Osteoblast (primary cell): ENCODE measurements at places on chromosomes 3 and 15. TPM values are rescaled to one million over a fixed set of nuclear protein-coding genes. Genes with fewer than 3 reads are reported as not detected.
A peak's percentile ranks its signal among the peaks of the same experiment; 100 is the strongest.

DNA sequence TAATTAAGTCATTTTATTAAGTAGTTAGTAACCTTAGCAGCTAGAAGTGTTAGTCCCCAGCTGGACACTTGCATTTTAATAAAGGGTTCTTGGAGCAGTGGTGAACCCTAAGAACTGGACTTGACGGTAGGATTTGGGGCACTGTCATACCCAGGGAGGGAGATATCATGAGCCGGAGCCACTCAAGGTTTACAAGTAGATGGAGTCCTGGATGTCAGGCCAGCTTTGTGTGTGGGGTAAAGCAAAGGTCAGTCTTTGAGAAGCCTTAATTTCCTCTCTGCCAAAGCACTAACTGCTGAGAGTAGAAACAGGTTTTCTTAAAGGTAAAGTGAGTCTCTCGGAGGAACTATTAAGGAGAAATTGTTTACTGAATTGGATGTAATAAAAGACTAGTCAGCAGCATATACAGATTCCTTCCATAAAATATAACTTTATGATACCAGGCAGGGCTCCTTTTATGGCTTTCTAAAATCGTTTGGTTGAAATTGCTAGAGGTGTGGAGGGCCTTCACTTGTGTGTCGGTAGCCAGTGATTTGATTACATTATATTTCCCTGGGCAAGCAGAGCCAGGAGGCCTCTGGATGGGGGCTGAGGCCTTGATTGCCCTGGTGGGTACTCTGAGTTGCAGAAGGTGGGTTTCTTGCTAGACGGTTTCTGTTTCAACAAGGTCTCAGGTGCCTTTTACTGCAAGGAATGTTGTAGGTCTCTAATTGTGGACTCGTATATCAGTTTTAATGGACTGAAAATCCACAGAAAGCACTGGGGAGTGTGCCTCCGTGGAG lies 23.1 kb downstream of the SQOR start:
- no peak for DNase-seq

- peak; percentile 64 for DNase-seq
These were observed 242.8 kb upstream of the ICE2 start for GRCh38 chr15:60721707-60722106.

DNA sequence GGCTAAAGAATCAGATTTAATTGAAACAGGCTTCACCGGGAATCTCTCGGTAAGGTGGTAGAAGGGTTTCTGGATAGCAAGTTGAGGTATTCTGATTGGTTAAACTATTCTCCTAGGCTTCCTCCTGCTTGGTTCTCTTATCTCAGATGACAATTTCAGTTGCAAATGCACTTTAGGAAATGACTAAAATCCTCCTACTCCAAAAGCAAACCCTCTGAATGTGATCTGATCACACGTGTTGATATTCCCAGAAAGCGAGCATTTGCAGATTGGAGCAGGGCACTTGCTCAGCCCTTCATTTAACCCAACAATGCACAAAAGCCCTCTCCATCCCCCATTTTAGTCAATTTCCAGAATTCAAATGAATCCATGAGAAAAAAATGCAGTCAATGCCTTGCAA lies 55.6 kb upstream of the ICE2 start:
- DNase-seq = no peak

DNA sequence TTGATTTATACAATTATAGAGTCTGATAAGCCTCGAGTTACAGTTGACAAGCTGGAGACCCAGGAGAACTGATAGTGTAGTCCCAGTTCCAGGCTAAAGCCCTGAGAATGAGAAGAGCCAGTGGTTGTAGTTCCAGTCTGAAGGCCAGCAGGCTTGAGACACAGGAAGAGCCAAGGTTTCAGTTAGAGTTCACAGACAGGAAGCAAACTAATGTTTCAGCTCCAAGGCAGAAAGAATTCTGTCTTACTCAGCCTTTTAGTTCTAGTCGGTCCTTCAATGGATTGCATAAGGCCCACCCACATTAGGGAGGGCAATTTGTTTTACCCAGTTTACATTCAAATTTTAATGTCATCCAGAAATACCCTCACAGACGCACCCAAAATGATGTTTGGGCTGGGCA lies 102.7 kb downstream of the CDIN1 start:
- DNase-seq = peak; percentile 17

GRCh38 chr15:81174125-81174791 lies 22.4 kb upstream of the IL16 start:
- no peak for DNase-seq

GRCh38 chr15:63972801-63973200 lies 73.5 kb downstream of the DAPK2 start:
- DNase-seq = no peak

DNA sequence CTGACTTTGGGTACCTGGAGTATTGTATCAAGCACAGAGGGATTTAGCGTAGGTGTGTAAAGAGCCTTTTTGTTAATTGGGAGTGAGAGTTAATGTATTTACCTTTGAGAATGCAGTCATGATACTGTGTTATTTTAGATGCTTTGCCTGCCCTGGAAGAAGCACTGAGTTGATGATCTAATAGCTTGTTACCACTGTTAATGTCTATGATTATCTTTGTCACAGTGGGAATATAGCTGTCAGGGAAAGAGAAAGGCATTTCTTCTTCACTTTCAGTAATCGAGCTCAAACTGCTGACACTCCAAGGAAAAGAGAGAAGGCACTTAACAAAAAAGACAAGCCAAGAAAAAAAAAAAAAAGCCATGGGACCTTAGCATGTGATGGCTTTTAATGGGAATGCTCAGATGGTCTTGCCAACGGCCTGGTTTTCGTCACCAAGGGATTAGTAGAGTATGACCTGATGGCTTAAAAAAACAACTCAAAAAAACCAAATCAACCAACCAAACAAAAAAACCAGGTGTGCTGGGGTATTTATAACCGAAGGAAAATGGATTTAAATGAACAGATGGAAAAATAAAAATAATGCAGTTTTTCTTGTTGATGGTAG lies 387.4 kb downstream of the PTPRG start:
- no peak for DNase-seq

DNA sequence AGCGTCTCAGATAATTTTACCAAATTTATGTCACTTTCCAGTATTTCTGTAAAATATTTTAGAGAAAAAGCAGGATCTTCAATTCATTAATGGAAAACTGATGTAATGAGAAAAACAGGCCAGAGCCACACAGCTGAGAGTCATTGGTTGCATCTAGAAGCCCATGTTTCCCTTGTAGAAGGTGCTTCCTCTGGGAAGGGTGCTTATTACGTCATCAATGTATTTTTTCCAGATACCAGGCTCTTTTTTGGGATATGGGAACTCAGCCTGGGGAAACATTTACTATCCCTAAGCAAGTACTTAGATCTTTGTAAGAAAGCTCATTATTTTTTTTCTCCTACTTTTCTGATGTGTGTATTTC lies 89.1 kb upstream of the PHLDB2 start:
- DNase-seq = no peak

DNA sequence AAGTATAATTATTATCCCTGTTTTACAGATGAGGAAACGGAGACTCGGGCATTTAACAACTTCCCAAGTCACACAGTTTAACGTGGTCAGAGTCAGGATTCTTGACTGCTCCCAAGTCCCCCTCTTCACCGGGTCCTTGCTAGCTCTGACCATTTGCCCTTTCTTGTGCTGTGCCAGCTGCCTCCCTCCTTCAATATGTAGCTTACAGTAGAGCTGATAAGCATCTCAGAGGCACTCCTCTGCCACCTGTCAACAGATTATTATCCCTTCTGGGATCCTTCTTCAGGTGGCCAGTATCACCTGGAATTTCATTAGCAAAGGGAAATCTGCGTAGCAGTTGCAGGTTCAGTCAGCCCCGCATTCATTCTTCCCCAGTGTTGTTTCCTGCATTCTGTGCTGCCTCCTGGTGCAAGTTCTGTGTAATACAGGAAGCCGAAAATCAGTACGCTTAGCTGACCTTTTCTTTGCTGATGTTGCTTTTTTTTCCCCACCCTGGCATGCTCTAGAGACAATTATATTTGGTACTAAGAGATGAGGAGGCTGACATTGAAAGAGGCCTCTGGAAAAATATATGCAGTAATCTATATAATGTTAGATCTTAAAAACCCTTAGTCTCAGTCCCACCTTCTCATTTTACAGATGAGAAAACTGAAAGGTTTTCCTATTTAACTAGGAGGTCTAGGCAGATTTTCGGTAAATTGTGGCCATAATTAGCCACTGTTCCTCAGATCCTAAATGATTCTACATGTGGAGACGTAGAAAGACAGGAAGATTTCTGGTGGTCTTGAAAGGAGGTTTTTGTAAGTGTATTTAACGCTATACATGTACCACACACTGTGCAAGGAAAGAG lies 24.8 kb downstream of the TMOD2 start:
- peak; percentile 43 for DNase-seq

GRCh38 chr3:123015596-123015995 lies 12.0 kb downstream of the SEMA5B start:
- no peak for DNase-seq

DNA sequence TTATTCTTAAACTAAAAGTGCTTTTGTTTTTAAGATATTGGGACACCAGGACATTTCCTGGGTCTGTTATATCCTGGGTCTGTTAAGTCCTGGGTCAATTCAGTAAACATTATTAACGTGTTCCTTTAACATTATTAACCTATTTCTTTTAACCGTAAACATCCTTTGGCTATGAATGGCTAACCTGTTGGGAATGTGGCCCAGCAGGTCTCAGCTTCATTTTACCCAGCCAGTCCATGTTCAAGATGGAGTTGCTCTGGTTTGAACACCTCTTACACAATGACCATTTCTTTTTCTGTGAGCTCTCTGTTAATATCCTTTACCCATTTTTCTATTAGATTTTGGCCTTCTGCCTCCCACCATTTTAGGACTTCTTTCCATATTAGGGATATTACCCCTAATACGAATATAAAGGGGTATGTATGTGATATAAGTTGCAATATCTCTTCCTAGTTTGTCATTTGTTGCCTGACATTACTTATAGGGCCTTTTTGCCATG lies 88.9 kb upstream of the NEDD4 start:
- DNase-seq = no peak

- DNase-seq = no peak
These were observed 10.8 kb downstream of the PDCD10 start for GRCh38 chr3:167723872-167724271.

DNA sequence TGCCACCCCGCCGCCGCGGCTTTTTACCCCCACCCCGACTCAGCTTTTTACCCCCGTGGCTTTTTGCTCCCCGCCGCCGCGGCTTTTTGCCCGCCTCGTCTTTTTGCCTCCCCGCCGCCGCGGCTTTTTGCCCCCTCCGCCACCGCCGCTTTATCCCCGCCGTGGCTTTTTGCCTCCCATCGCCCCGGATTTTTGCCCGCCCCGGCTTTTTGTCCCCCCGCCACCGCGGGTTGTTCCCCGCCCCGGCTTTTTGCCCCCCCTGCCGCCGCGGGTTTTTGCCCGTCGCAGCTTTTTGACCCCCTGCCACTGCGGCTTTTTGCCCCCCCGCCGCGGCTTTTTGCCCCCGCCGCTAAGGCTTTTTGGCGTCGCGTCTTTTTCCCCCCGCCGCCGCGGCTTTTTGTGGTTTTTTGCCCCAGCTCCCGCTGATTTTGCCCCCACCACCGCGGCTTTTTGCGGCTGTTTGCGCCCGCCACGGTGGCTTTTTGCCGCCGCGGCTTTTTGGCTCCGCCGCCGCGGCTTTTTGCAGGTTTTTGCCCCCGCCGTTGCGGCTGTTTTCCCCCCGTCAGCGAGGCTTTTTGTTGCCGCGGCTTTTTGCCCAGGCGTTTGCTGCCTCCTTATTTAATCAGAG lies 597.2 kb downstream of the GOLGA6L6 start:
- no peak for DNase-seq

DNA sequence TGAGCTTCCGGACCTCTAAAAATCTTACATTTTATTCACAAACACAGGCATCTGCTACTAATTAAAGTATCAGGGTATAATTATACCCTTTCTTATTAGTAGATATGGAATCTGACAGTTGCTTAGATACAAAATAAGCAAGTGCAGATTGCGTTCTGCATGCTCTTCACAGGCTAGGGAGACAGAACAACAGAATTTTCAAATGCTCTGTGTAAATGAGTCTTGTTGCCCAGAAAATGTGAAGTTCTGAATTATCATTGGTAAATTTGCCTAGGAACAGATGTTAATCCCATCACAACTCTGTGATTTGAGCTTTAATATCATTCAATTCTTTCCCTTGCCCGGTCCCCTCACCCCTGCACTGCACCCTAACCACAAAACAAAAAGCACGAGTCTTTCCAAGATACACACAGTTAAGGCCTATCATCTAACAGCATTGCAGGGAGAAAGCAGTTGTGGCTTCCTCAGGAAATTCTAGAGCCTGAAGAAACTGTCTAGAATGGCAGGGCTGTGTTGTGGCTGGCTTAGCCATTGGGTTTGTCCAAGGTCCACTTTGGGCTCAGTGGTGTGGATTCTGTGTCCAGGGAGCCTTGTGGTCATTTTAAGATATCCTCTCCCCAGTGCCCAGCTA lies 119.8 kb downstream of the PDCD6IP start:
- no peak for DNase-seq

DNA sequence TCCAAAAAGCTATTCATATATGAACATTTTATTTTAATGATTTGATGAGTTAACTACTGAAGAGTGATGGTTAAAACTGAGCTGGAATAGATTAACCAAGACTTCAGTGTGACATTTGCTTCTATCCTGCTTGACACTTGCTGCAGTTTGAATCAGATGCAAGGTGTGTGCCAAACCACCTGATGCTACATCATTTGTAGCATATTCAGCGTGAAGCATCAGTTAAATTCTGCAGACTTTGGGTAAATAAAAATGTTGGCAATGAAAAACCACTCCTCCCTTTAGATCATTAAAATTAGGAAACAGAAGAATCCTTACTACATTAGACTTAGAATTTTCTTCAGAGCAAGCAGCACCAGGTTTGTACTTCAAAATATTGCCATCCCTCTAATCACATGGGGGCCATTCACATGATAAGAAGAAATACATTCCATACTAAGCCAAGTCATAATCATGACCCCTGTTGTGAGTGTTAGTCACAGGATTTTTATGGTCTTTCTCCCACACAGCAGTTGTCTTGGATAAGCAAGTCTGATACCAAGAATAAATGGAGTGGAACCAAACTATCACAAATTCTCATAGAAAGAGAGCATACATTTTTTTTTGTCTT lies 160.7 kb upstream of the TNIK start:
- DNase-seq = no peak

DNA sequence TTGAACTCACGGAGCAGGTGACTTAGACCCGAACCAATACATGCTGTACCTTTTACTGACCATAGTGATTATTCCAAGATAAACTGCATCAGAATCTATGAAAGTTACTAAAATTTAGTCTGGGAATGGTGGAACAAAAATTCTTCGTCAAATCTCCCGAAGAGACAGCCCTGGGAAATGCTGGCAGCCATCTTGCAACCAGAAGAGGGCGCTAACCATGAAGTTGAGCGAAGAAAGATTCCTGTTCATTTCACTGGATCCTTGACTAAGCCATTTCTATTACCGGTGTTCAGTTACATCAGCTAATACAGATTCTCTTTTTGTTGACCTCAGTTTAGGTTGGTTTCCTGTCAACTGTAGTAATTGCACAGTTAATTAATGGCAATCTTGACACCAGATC lies 199.6 kb downstream of the SLC9A9 start:
- DNase-seq = no peak

- DNase-seq = no peak
These were observed 442.8 kb downstream of the FGF12 start for GRCh38 chr3:192284443-192285072.

Gene IGF2BP2
- total RNA-seq = 80.4 and 81.8 TPM in 2 replicates

Gene LRRK1
- total RNA-seq = 14.1 and 15.2 TPM in 2 replicates

Gene RHOV
- total RNA-seq = 0.36 TPM in 1 of 2 replicates, not detected in the other

Gene RHCG
- not detected in 2 replicates for total RNA-seq

Gene COPG1
- 297 and 305 TPM in 2 replicates for total RNA-seq

Gene CTXN2
- total RNA-seq = not detected in 2 replicates

Gene ILDR1
- total RNA-seq = not detected in 2 replicates

Gene TWF2
- total RNA-seq = 115 and 138 TPM in 2 replicates
